ENCODE measurements at places on chromosomes 4 and X. TPM values are rescaled to one million over a fixed set of nuclear protein-coding genes. Genes with fewer than 3 reads are reported as not detected.

KIT gene
- 19.4 TPM for total RNA-seq

UGT2B15 gene
- not detected for total RNA-seq

GRCh38 chrX:148316446-148316845 is 184.0 kb upstream of the AFF2 start:
- H3K27me3 ChIP-seq, result no peaks in the 10 kb centered on the region
- no peak for DNase-seq
- no peaks in the 10 kb centered on the region for H3K36me3 ChIP-seq
- H3K4me3 ChIP-seq, result no peak overlapping the region
- no peaks in the 10 kb centered on the region for H3K4me1 ChIP-seq

DNA sequence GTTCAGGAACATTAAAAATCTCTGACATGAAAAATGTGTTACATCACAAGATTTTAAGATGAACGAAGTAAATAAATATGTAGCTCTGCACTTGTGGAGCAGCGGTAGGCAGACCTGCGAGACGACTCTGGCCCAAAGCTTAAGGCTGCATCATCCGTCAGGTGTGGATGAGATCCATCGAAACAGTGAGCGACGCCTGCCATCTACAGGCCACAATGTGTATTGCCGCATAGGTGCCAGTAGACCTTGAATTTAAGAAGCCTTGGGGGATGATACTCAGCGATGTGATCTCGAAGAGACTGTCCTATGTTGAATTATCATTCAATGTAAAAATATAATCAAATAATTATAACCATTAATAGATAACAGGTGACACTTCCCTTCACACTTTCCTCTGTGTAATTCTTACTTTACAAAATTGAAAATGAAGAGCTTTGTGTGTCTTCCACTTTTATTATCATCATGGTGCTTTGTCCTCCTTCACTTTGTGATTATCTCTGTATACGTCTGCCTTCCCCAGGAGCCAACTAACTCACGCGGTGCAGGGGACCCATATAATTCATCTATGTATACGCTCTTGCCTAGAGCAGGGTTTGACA is 851.0 kb downstream of the RAB28 start:
- no peaks in the 10 kb centered on the region for H3K4me1 ChIP-seq
- DNase-seq, result peak; percentile 59
- peaks cover 4% of the 10 kb centered on the region for H3K27me3 ChIP-seq
- no peak overlapping the region for H3K4me3 ChIP-seq

- H3K36me3 ChIP-seq, result no peaks in the 10 kb centered on the region
- no peak for DNase-seq
- no peaks in the 10 kb centered on the region for H3K4me1 ChIP-seq
- no peaks in the 10 kb centered on the region for H3K27me3 ChIP-seq
Observed at GRCh38 chr4:180635281-180635680, 1607.9 kb upstream of the TENM3 start.

DNA sequence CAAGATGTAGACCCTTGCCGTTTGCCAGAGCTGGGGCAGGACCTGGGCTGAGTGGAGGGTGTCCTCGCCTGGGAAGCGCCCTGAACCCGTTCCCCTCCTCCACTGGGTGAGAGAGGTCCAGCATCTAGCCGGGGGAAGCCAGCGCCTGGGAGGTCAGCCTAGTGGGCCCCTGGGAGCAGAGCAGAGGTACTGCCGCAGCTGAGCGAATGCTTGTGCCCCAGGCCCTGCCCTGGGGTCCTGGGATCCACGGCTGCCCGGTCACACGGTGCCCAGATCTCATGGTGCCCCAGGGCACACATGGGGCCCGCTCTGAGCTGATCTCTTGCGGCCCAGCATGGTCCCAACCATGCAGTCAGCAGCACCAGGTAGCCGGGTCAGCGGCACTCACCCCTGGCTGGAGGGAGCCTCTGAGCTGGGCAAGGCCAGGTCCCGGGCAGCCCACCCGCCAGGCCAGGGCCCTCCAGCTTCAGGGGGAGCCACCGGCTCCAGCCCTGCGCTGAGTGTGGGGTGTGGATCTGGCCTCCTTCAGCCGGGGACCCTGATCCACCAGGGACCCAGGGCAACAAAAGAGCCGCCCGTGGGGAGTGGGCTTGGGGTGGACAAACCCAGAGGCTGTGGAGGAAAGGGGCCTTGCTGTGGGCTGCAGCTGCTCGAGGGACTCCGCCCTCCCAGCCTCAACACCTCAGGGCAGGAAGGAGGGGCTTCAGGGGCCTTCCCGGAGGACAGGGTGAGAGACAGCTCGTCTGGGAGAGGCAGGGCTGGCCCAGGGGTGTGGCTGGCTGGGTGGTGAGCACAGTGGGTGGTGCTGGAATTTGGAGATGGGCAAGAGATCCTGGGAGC is 4.1 kb upstream of the CPLX1 start:
- H3K27me3 ChIP-seq, result peaks cover 10% of the 10 kb centered on the region
- no peak for DNase-seq
- H3K36me3 ChIP-seq, result no peaks in the 10 kb centered on the region
- no peak overlapping the region for H3K4me3 ChIP-seq
- H3K27ac ChIP-seq, result no peak overlapping the region

DNA sequence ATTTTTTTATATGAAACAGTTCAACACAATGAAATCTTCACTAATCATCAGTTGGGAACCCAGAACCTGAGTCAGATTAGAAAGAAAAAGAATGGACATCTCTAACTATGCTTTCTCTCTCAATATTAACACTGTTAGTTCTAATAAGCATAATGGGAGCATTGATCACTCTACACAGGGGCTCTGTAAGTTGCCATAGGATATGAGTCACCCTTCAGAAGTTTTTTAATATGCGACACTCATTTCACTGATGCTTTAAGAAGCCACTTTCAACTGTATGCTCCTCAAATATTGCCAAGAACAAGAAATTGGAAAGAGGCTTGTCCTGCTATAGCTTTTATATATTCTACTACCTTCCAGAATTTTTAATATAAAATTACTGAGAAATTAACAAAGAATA is 187.0 kb downstream of the AASDH start:
- DNase-seq, result no peak
- H3K27me3 ChIP-seq, result no peaks in the 10 kb centered on the region
- no peak overlapping the region for H3K27ac ChIP-seq
- no peaks in the 10 kb centered on the region for H3K36me3 ChIP-seq
- no peaks in the 10 kb centered on the region for H3K4me1 ChIP-seq

- no peaks in the 10 kb centered on the region for H3K36me3 ChIP-seq
- no peak overlapping the region for H3K27ac ChIP-seq
- no peaks in the 10 kb centered on the region for H3K27me3 ChIP-seq
- H3K4me3 ChIP-seq, result no peak overlapping the region
- no peak for DNase-seq
Observed at GRCh38 chrX:10089378-10089795, 67.4 kb upstream of the CLCN4 start.

DNA sequence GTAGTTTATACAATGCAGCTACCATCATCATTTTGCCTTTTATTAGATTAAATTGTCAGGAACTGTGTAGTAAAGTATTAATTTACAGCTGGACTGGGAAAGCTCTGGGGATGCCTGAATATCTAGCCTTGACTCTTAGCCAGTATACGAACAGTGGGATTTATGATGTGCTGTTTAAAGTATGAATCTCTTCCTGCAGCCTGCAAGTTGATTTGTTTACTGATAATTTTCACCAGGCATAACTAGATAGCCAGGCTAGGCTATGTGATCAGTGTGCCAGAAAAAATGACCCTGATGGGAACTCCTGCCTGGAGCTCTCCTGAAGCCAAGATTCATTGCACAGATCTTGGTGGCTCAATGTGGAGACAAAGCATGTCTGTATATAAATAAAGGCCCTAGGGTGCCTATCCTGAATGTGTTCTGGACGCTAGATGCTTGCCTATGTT is 119.2 kb downstream of the SCLT1 start:
- no peak overlapping the region for H3K27ac ChIP-seq
- no peaks in the 10 kb centered on the region for H3K27me3 ChIP-seq
- H3K36me3 ChIP-seq, result no peaks in the 10 kb centered on the region
- no peak for DNase-seq
- no peaks in the 10 kb centered on the region for H3K4me1 ChIP-seq

DNA sequence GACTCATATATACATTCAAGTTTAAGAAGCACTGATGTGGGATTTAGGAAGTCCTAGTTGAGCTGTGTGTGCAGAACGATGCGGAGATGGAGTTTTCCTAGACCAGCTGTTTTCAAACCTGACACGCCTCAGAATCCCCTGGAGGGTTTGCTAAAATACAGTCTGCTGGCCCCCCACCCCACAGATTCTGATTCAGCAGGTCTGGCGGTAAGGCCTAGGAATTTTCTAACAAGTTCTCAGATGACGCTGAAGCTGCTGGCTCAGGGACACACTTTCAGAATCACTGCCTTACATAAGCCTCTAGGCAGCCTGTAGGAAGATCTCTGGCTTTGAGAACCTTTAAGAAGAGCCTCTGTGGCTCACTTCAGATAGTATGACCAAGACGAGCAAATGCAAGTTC is 73.1 kb downstream of the PHEX start:
- H3K36me3 ChIP-seq, result no peaks in the 10 kb centered on the region
- DNase-seq, result peak; percentile 28
- peak overlapping the region; percentile 73 for H3K27ac ChIP-seq
- no peak overlapping the region for H3K4me3 ChIP-seq
- H3K27me3 ChIP-seq, result no peaks in the 10 kb centered on the region

Measured in uterus (tissue), 4 donors.